ENCODE measurements at places on chromosomes 1 and 21.

DNA sequence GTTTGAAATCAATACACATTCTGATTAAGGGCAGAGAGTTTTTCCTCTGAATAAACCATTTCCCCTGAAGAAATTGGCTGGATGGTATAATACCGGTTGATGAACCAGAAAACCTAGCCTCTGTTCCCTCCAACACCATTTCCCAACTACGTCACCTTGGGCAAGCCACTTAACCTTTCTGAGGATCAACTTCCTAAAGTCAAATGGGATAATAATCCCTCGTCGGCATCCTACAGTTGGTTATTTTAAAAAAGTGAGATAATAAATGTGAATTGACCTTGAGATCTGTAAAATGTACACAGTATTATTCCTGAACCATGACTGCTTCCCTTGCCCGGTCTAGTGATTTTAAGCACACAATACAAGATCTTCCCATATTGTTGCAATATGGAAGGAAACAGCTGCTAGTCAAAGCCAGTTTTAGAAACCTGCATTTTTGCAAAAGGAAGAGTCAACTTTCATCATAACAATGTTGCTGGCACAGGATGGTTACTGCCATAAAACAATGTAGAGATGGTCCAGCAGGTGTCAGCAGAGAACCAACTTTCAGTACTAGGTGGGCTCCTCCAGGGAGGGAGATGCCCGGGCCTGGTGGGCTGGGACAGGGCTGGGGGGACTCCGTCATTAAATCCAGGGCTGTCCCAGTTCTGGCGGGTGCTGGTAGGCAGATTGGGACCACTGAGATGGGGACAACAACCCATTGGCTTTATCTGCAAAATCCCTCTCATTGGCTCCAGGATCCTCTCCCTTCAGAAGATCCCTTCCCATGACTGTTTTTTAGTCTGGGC is 5.2 kb upstream of the HLX start:
- no peak for DNase-seq

- DNase-seq: peak; percentile 61
These were observed 83.4 kb downstream of the BACH1 start for GRCh38 chr21:29382030-29382654.

GRCh38 chr21:35399706-35400105 is 350.6 kb upstream of the RUNX1 start:
- DNase-seq: no peak

GRCh38 chr1:36099681-36100341 is 11.1 kb downstream of the ADPRS start:
- DNase-seq: no peak

GRCh38 chr1:160942926-160943325 is 11.7 kb downstream of the ITLN2 start:
- DNase-seq: no peak

GRCh38 chr1:70143048-70143659 is 62.2 kb downstream of the LRRC40 start:
- DNase-seq: peak; percentile 31

GRCh38 chr1:97567000-97567749 is 353.7 kb downstream of the DPYD start:
- no peak for DNase-seq

- no peak for DNase-seq
These were observed 671.4 kb upstream of the ADGRL2 start for GRCh38 chr1:81129366-81129765.

- no peak for DNase-seq
These were observed 390.4 kb downstream of the OMA1 start for GRCh38 chr1:58156124-58156468.

DNA sequence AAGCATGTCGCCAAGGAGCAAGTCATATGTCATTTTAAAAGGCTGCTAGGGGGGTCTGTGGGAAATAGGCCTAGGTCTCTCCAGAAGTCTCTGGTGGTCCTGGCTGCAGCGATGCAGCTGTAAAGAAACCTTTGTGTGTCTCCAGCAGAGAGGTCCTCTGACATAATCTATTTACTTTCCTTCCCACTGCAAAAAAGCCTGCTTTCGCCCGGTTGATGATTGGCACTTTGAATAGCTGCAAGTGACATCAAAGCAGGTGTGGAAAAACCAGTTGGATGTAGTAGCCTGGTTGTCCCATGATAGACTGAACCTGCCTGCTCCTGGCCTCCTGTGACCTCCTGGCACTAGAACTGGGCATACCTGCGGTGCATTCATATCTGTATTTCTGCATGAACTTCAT is 13.8 kb downstream of the RASSF5 start:
- DNase-seq: no peak

- no peak for DNase-seq
These were observed 118.1 kb upstream of the SGIP1 start for GRCh38 chr1:66415866-66416265.

GRCh38 chr1:30522031-30523004 is 201.1 kb downstream of the MATN1 start:
- no peak for DNase-seq

DNA sequence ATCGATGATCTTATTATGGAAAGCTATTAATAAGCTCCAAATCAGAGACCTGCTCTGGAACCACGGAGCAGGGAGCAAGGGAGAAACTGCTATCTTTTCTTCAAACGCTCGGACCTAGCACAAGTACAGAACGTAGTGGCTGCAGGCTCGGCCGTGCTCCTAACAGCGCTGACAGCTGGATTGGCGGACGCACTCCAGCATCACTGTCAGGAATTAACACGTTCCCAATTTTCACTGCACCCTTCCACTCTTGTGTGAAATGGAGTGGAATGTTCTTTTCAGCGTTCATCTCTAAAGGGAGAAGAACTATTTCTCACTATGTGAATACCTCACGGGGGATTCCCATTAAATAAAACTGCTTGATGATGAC is 106.9 kb downstream of the ZNF281 start:
- no peak for DNase-seq

DNA sequence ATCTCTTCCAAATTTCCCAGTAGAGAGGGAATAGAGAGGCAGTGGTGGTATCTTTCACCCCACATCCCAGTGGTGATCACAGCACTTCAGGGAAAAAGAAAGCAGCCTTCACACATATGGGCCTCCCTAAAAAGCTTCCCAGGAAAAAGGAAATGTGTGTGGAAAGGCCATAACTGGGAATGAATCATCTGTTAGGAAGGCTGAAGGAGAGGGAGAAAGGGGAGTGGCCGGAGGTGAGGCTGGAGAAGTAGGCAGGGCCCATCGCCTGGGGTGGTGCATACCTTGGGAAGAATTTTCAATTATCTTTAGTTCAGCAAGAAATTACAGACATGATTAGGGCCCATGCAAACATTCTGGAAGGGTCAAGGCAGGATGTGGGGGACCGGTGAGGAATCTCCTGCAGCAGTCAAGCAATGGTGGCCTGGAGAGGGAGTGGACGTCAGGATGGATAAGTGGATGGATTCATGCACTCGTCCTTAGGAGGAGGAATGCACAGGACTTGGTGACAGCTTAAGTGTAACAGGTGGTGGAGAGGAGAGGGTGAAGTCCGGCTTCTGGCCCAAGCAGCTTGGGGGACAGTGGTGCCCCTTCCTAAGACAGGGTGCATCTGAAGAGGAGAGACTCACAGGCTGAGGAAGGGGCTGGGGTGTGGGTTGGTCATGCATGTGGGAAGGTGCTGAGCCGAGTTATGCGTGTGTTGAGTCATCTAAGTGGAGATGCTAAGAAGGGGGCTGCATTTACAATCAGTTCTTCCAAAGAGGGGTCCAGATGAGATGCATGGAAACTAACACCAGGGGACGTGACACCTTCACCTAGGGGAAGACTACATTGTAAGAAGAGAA is 17.9 kb downstream of the HIVEP3 start:
- DNase-seq: no peak

DNA sequence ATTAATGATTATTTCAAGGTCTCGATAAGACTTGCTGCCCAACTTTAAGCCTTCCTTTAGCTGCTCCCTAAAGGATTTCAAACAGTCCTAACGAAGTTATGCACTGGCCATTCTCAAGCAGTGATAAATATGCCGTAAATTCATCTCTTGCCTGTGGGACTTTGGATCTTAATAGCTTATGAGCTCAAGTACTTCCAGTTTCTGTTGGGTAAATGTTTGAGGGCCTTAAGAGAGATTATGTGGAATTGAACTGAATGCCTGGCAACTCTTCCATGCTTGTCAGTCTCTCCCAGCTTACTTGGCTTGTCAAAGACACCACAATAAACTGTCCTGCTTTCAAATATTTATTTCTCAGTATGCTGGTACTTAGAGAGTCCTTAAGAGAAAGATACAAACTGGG is 3.5 kb upstream of the OR10J4 start:
- no peak for DNase-seq
